DMS 273 treated with DMSO at 0.1 percent for 48 hours (cell line): ENCODE measurements at places on chromosomes 3 and 15.

DNA sequence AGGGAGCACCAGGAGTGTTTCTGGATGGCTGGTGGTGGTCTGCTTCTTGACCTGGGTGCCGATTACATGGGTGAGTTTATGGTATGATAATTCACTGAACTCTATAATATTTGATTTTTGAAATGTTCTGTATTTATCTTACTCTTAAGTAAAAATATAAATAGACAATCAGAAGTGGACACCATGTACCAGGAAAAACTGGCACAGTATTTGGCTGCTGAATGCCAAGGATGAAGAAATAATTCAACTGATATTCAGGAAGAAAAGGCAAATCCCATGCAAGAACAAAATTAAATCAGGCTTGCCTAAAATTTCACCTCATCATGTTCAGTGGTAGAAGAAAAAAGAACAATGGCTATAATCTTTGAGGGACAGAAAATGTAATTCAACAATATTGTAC lies 51.6 kb downstream of the CRTAP start:
- DNase-seq = no peak

DNA sequence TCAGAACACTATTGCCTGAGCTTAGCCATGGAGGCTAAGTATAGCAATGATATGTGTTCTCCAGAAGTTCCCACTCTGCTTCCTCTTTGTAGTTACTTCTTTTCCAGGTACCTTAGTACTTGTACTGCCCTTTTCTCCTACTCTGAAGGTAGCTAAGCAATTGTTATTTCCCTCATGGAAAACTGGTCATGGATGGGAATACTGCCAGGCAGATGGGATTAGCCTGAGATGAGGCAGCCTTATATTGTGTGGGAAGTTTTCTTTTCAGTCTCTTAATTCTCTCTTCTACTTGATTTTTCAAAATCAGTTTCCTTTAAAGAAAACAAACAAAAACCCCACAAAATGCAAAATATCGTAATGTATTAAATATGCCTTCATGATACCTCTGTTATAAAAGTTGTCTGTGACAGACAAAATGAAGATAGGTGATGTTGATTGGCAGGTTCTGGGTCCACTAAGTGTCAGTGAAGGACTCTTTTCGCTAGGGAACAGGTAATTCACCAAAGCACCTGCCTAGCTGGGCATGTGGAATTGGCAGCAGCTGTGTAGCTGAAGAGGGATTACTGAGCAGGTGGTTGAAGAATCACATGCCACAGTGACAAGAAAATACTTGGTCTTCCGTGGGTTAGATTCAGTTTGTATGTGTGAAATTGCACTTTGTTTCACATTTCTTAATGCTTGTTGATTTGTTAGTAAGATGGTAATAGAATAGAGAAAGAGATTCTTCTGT lies 4.1 kb downstream of the ZNF609 start:
- DNase-seq = no peak

GRCh38 chr15:83404121-83404520 lies 43.0 kb upstream of the SH3GL3 start:
- no peak for DNase-seq

GRCh38 chr3:102533784-102534183 lies 99.0 kb downstream of the ZPLD1 start:
- no peak for DNase-seq

GRCh38 chr15:81751256-81751655 lies 294.6 kb downstream of the MEX3B start:
- DNase-seq = no peak

DNA sequence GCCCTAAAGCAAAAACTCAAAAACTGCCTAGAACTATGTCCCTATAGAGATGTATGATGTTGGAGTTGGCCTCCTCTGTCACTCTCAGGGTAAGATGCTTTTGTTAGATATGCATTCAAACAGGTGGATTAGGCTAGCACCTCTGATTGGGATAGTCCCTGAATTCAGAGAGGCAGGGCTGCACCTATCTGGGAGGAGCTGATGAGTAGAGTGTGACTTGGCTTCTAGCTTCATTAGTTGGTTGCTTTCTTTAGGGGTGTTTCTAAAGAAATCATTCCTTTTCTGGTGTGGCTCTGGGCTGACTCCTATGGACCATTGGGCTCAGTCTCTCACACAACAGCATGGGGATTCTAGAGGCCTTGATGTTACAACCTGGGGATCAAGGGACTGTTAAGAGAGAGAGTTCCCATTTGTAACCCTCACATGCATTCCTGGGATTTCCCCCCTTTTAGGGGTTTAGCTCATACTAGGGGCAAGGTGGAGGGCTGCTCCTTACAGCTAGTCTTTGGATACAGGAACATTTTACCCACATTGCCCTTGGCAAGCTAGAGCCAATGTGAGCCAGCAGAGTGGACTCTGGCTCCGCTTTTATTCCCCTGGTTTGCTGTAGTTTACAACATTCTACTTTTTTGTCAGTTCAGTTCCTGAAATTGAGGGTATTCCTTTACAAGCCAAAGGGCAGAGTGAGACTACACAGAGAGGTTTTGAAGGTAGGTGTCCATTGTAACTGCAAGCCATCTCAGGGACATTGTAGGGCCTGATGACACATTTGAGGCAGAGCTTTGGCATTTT lies 7.5 kb downstream of the ZNF592 start:
- no peak for DNase-seq

GRCh38 chr3:115626721-115627120 lies 3.4 kb downstream of the GAP43 start:
- DNase-seq = peak; percentile 22

DNA sequence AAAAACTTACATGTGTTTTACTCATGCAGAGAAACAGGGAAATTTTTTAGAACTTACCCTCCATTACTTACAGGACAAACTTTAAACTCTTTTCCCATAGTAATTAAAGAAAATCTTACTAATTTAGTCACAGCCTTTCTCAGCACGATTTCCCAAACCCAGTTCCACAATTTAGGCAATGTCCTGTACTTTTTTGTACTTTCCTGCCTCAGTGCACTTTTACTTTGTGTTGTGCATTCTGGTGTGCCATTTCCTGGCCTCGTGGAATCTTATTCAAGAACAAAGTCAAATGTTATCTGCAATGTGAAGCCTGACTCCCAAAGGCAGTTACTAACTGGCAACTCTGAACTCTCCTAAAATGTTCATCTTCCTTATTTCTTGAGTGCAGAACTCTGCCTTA lies 1.9 kb downstream of the SLC33A1 start:
- DNase-seq = no peak

DNA sequence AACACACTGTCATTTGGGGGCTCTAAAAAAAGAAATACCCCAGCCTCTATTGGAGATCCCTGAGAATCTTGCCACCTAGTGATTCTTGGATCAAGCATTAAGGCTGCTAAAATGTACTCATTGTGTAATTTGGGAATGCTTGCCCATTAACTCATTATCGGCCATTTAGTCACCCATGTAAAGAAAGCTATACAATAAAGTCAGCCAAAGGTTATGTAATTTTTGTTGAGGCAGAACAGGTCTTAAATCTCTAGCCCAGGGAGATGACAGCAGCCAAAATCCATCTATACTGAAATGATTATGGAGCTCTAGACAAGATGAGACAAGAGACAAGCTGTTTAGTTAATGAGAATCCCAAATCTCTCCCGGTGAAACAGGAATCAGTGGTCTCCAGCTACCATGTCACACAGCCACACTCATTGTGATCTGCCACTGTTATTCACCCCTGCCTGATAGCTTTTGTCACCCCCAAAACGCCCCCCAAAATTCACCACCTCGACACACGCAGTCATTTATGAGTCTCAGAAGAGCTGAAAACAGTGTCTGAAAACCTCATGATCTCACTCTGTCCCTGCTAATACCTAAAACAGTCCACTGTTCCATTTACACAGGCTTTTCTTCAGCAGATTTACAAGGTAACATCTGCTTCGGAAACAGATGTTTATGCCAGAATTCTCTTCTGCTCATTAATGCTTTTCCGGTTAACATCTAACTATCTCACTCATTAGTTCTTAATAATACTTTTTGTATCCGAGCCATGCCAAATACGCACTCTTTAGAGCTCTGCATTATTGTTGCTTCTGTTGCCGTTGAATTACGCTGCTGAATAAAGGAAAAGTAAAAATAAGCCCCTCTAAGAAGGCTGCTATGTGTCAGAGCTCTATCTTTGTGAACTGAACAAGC lies 138.5 kb downstream of the RORA start:
- no peak for DNase-seq
